Stimulated activated naive B cell treated with anti-CD40 and anti-IgM and Interleukin-4, amounts not matched to agents 10 μg/mL and 1 μg/mL and 100 μg/mL, for 72 hours (primary cell): ENCODE measurements at places on chromosomes 2 and 18.

- peaks cover 13% of the 10 kb centered on the region for H3K36me3 ChIP-seq
Measured at GRCh38 chr2:71154798-71155197, 24.4 kb downstream of the MPHOSPH10 start.

DNA sequence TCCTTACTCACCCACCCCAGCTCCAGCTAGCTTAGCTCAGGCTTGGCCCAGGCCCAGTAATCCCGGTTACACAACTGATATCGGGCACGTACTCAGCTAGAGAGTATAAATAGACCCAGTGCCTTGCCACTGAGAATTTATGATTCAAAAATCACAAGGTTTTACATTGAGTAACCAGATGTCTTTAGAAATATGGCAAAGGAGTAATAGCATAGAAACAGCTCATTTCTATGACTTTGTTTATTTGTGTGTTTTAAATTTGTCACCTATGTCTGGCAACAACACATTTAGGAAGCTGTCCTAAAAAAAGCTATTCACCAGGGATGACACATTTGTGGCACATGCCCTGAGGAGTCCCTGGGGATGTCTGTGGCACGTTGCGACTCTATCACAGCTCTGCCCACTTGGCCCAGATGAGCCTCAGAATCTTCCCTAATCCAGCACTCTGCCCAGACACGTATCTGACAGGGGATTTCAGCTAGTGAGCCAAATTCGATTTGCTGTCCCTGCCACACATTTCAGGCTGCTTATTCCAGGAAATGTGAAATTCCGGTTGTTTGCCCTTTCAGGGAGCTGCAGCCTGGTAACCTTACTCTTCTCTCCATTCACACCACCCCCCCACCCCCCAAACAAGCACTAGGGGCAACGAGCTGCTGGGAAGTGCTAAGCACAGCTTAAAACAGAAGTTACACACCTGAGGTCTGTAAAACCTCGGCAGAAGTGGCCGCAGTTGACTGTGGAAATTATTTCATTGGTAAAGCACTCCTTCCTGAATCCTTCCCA, 85.4 kb upstream of the ZCCHC2 start:
- H3K4me1 ChIP-seq: peaks cover 12% of the 10 kb centered on the region
- H3K36me3 ChIP-seq: no peaks in the 10 kb centered on the region
- no peak overlapping the region for H3K4me3 ChIP-seq
- DNase-seq: no peak
- no peak overlapping the region for H3K27ac ChIP-seq
- peaks cover 5% of the 10 kb centered on the region for H3K27me3 ChIP-seq

DNA sequence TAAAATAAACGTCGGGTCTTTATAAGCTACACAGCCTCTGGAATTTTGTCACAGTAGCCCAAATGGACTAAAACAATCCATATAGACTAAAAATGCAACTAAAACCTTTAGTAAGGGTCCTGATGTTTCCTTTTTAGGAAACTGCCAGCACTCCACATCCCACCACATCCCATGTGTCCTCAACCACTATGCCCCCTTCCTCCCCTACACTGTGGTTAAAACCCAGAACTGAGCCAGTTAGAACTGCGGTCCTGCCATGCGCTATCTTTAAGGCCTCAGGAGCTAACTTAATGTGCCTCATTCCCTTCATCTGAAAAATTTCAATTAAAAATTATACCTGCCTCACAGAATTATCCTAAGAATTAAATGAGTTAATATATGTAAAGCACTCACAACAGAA, 41.1 kb downstream of the ACVR1 start:
- peaks cover 14% of the 10 kb centered on the region for H3K4me1 ChIP-seq
- no peak overlapping the region for H3K4me3 ChIP-seq
- no peaks in the 10 kb centered on the region for H3K27me3 ChIP-seq
- DNase-seq: no peak
- H3K36me3 ChIP-seq: peaks cover 20% of the 10 kb centered on the region
- H3K27ac ChIP-seq: no peak overlapping the region

DNA sequence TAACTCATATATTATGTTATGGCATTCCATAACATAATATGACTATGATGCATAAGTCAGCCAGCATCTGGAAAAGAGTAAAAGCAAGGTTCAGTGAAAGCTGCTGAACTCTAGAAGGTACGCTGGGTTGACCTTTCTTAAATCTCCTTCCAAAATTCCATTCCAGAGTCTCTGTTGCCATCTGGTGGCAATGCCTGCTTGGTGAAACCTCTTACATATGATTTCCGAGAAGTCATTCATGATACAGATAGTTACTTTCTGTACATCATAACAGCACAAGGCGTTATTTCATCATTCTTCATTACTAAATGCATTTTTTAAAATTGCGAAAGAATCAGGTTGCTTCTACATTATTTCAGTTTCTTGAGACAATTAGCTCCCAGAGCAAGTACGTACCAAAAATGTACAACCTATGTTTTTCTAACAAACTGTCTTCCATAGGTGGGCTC, 7.0 kb upstream of the EPG5 start:
- no peak overlapping the region for H3K4me3 ChIP-seq
- no peak overlapping the region for H3K27ac ChIP-seq
- no peaks in the 10 kb centered on the region for H3K27me3 ChIP-seq
- H3K4me1 ChIP-seq: peaks cover 5% of the 10 kb centered on the region

- peaks cover 5% of the 10 kb centered on the region for H3K27me3 ChIP-seq
- no peaks in the 10 kb centered on the region for H3K36me3 ChIP-seq
- H3K27ac ChIP-seq: no peak overlapping the region
- no peak for DNase-seq
- H3K4me1 ChIP-seq: no peaks in the 10 kb centered on the region
Measured at GRCh38 chr18:61350578-61350977, 17.3 kb downstream of the CDH20 start.

DNA sequence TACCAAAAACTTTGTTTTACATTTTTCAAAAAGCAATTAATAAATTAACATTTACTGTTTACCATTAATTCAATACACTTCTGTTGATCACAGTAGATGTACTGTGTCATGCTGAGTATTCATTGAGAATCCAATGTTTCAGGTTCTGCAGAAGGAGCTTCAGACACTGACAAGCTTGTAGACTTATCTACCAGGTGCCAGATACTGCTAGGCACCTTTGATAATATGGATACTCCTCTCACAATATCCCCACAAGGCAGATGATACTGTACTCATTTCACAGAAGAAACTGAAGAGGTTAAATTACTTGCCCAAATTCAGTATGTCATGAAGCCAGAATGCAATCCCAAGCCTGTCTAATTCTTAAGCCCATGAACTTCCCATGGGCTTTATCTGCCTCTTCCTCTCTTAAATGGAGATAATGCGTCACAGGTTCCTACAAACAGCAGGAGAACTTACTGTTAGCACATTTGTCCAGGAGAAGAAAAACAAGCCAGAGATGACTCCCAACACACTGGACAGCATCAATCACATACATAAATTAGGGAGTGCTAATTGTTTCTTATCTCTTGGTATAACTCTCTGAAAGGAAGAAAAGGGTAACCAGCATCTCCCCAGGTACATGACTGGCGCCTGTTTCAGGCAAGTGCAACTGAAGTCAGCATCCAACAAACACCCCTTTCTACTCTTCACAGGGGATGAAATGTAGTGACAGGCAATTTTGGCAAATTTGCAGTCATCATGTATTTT, 27.4 kb downstream of the ITSN2 start:
- DNase-seq: no peak
- peak overlapping the region; percentile 85 for H3K27ac ChIP-seq
- H3K27me3 ChIP-seq: no peaks in the 10 kb centered on the region
- peaks cover 70% of the 10 kb centered on the region for H3K4me1 ChIP-seq
- H3K36me3 ChIP-seq: peaks cover 32% of the 10 kb centered on the region
